Activated gamma-delta T cell treated with Interleukin-2 at 50 U/mL for 16 hours (primary cell): ENCODE measurements at places on chromosomes 1 and 21.

GRCh38 chr1:55823541-55824250 is 608.5 kb upstream of the USP24 start:
- DNase-seq, result no peak

GRCh38 chr21:42939582-42940413 is 14.4 kb upstream of the ERVH48-1 start:
- no peak for DNase-seq

GRCh38 chr1:44276901-44277300 is 63.6 kb downstream of the DMAP1 start:
- no peak for DNase-seq

DNA sequence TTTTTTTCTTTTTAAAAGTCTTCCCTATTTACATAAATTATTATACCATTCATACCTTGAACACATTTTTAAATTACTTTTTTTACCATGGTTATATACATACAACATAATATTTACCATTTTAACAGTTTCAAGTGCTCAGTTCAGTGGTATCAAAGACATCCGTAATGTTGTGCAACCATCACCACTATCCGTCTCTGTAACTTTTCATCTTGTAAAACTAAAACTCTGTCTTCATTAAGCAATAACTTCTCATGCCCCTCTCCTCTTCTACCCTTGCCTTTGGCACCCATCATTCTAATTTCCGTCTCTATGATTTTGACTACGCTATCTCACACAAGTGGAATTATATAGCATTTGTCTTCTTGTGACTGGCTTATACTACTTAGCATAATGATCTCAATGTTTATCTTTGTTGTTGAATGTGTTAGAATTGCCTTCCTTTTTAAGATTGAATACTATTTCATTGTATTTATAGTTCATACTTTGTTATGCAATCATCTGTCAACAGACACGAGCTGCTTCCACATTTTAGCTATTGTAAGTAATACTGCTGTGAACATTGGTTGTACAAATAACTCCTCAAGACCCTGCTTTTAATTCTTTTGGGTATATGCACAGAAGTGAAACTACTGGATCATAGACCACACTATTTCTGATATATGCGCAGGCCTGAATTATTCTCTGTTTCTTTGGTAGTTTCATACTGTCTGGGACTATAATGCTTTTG is 689.5 kb upstream of the NCAM2 start:
- no peak for DNase-seq

DNA sequence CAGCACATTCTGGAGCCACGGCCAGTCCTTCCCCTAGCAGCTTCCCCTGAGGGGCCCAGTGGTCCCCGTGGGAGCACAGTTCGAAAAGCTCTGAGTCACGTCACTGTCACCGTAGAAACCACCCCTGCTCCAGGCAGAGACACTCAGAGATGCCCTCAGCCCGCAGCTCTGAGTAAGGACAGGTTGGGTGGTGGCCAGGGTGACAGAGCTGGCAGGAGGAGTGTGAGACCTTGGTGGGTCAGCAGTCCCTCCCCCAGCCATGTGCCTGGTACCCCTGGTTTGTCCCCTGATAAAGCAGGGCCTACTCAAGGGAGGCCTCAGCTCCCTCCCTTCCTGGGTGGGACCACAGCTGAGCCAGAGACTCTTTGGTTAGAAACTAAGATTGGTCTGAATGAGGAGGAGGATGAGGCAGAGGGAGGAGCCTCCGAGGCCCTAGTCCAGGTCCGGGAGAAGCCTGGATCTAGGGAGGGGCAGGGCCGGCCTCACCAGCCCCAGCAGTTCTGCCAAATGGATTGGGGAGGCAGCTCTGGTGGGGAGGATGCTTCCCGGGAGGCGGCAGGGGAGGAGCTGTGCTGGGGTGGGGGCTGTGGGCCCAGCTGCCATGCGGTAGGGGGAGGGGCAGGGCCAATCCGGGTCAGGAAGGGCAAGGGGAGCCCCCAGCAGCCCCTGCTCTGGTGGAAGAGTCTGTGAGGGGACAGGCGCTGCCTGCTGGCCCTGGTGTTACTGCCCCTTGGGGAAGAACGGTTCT is 55.2 kb downstream of the SLC9A1 start:
- DNase-seq, result no peak

GRCh38 chr1:150159550-150159949 is 9.8 kb downstream of the PLEKHO1 start:
- DNase-seq, result no peak

DNA sequence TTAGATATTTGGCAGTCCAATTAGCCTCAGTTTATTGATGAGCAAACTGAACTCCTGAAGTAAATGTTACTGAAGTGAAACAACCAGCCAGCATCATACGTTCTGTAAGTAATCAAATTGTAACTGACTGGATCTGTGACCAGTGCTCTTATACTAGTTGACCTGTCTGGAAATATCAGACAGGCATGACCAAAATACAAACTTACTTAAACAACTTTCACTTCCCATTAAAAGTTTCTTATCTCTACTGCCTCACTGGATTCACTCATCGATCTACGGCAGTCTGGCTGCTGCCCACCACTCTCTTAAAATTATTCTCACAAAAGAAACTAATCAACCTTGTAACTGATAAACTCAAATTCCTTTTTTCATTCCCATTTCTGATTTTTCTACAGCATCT is 56.4 kb downstream of the WDR3 start:
- no peak for DNase-seq

- DNase-seq, result no peak
Measured at GRCh38 chr1:48979940-48980339, 203.2 kb upstream of the BEND5 start.

DNA sequence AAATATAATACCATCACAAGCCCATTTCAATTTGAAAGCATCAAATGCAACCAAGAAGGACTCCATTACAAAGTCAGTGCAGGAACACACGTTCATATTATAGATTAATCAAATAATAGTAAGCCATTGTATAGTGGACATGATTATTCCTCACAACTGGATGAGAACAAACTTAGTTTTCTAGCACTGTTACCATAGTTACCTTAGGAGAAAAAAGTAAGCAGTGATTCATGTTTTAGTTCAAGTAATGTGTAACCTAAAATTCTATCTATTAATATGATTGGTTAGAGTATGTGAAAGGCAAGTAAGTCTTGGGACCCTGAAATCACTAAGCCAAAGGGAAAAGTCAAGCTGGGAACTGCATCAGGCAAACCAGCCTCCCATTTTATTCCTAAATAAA is 15.2 kb downstream of the SSX2IP start:
- no peak for DNase-seq

DNA sequence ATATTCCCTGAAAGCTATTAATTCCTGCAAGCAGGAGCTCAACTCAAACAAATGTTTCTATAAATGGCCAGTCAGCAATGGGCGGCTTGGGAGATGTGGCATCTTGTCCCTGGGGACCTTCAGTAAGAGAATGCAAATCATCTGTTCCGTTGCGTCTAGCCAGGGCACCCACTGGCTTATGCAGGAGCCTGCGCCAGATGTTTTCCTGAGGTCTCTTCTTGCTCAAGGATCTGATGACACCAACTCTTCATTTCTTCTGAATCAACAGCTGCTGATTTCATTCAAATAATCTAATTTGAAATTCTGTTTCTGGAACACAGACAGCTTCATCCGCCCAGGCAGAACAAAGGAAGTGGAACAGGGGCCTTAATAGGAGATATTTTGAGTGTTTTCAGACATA is 70.0 kb upstream of the AJAP1 start:
- no peak for DNase-seq

- DNase-seq, result no peak
Measured at GRCh38 chr21:36929622-36930021, 36.8 kb downstream of the HLCS start.

GRCh38 chr1:117162816-117163215 is 41.3 kb upstream of the TRIM45 start:
- no peak for DNase-seq

DNA sequence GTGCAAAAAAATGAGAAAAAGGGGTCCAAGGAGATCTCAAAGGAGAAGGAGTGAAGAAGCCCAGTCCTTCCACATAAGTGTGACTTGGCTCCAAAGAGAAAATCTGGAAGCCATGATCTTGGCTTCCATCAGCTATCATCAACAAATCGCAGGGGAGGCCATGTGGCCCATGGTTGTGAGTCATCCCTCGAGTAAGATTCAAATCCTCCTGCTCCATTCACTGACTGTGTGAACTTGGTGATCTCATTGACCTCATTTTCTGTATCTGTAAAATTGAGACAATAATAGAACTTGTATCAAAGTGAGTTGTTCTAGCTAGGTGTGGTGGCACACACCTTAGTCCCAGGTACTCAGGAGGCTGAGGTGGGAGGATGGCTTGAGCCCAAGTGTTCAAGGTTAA is 79.1 kb upstream of the OLIG2 start:
- DNase-seq, result no peak

GRCh38 chr21:45404730-45405270 is at the start of gene COL18A1:
Gene COL18A1 (plus strand): TSS chr21:45405165. CDS start chr21:45405231, 66 bp downstream.
- peak; percentile 14 for DNase-seq

- DNase-seq, result no peak
Measured at GRCh38 chr1:78420181-78420580, 70.6 kb upstream of the PTGFR start.

- DNase-seq, result no peak
Measured at GRCh38 chr1:18944810-18945209, 11.7 kb downstream of the IFFO2 start.

- peak; percentile 32 for DNase-seq
Measured at GRCh38 chr1:211695135-211695816, 19.9 kb upstream of the NEK2 start.

DNA sequence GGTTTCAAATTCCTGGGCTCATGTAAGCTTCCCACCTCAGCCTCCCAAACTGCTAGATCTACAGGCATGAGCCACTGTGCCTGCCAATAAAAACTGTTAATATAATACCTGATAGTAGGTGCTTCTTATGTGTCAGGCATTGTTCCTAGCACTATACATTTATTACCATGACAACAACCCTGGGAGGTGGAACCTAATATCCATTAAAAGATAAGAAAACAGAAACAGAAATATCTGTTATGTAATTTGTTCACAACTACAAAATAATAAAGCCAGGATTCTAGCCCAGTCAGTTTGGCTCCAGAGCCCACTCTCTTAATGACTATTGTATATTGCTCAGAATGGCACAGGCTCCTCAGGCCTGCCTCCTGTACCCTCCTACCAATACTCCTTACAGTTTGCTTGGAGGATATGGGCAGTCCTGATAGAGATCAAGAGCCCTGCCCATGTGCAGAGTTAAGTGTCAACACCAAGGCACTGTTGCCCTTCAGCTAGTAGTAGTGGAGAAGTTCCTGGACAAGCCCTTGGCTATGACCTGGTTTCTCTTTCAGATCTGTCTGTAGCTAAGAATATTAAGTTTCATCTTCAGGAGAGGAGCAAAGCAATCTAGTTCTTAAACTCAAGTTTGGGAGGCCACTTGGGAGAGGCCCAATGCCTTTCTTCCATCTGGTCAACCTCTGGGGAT is 22.4 kb downstream of the RPL5 start:
- DNase-seq, result no peak

DNA sequence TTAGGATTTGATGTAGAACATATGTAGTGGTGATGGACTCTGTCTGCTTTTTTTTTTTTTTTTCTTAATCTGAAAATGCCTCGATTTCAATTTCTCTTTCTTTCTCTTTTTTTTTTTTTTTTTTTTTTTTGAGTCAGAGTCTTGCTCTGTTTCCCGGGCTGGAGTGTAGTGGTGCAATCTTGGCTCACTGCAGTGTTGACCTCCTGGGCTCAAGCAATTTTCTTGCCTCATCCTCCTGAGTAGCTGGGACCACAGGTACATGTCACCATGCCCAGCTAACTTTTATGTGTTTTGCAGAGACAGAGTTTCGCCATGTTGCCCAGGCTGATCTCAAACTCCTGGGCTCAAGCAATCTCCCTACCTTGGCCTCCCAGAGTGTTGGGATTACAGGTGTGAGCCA is 17.4 kb downstream of the MAST2 start:
- DNase-seq, result no peak

DNA sequence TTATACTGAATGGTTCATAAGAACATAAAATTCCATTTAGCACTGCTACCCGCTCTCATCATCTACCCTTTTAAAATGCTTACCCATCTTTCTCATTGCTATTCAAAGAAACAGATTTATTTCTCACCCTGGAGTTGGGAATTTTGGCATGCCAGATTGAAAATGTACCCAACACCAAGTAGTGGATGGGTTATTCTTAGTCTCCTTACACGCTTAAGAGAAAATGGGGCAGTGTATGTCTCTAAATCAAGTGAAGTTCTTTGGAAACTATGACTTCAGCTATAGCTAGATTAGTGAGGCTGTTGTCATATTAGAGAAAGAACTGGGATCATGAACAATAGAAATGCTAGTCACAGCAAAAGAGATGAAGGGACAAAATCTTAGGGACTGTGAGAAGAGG is 27.7 kb upstream of the ESRRG start:
- no peak for DNase-seq

DNA sequence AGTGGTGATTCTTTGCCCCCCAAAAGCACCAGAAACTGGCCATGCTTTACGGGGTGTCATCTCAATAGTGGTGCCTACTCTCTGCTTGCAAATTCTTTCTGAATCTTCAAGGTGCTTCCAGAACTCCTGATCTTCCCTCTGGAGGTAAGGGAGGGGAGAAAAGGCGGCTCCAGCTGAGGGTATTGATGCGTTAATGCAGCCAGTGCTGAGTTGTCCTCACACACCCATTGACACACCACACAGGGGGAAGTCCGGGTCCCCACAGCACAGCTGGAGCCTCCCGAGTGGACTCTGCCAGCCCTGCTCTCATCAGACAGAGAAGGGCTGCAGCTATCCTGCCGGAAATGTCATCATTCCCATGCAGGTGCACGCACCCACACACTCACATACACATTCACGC is 1.2 kb downstream of the VSIG8 start:
- DNase-seq, result no peak

- DNase-seq, result no peak
Measured at GRCh38 chr1:229585338-229585737, 26.8 kb upstream of the ABCB10 start.

- DNase-seq, result no peak
Measured at GRCh38 chr1:38507563-38507962, 352.0 kb downstream of the RRAGC start.
